Effector memory CD4-positive, alpha-beta T cell (primary cell): ENCODE measurements at places on chromosomes 7 and 10.

- no peak for DNase-seq
These were observed 64.0 kb downstream of the CTBP2 start for GRCh38 chr10:125096371-125096770.

DNA sequence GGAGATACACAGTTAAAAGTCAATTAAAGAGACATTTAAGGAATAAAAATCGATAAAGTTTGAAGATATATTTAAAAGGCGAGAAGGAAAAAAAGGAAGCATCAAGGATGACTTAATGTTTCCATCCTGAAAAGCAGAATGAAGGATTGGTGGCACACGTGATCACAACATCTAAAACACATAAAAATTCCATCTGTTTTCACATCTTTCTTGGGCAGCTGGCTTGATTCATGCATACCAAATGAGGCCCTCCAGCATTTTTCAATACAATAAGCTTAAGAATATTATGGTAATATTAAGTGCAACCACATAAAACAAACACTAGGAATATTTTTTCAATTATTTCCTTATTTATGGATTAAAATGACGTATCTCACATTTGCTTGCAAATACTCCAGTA, 112.6 kb downstream of the TPK1 start:
- no peak for DNase-seq

GRCh38 chr10:87658321-87658795, 1.3 kb upstream of the PAPSS2 start:
- no peak for DNase-seq

DNA sequence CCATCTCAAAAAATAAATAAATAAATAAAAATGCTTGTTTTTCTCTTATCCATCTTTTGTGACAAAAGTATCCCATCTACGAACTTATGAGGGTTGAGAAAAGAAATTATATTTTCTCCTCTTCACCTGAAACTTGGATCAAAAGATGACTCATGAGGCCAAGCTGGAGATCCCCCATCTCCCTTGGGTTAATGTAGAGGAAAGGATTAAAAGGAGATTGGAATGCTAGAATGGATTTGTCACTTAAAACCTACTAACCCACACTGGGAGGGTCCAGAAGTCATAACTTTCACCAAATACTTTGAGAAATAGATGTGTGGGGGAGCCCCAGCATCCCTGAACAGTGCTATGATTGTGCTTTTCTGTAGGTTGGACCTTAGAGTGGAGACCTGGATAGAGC, 46.3 kb upstream of the PIK3CG start:
- DNase-seq: no peak

- no peak for DNase-seq
These were observed 542.1 kb downstream of the TCERG1L start for GRCh38 chr10:130769146-130770017.

DNA sequence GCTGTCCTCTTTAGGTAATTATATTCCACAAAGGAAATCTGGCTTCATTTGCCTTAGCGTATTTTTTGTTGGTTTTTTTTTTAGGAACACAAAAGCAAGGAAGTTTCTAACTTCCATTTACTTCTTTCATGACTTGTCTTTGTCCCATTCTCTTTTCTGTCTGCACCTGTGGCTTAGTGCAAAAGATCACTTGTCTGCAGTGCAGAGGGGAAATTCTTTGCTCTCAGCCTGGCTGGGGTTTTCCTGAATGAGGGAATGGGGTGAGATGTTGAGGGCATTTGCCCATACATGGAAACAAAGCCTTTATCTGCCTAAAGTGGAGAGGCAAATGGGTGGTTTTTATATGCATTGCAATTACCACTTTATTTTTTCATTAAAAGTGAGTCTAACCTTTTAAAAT, 361.1 kb upstream of the IGFBP3 start:
- DNase-seq: no peak

GRCh38 chr10:116848032-116848943, 1.0 kb upstream of the ENO4 start:
- no peak for DNase-seq

DNA sequence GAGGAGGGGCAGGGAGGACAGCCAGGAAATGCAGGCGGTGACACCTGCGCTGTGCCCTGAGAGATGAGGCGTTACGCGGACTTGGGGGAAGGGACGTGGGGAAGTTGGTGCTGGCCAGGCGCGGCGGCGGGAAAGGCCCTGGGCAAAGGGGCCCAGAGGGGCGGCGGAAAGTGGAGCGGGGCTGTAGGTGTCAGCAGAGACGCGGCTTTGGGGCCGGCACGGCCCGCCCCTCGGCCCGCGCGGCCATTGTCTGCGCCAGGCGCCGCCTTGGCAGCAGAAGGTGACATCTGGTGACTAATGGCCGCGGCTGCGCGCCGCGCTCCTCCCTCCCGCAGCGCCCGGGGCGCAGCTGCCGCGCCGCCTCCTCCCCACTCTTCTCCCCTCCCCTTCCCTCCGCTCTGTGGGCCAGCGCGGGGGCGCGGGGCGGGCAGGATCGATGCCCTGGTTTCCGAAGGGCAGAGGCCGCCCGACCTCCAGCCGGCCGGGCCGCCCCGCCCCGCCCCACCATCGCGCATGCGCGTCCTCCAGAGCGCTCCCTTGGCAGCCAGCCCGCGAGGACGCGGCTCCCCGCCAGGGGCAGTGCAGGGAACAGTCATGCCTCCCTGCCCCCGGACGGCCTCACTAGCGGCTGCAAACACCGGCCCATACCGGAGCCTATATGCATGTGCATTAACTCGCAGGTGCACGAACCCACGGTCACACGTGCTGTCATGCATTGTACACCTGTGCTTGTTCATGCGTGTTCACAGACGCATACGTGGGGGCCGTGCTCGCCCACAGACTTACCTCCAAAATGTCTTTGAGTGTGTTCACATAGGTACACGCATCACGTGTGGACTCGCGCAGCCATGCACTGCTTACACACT, 269.6 kb downstream of the RPS24 start:
- peak; percentile 93 for DNase-seq

- peak; percentile 35 for DNase-seq
These were observed 20.4 kb downstream of the GRID2IP start for GRCh38 chr7:6530626-6531491.

DNA sequence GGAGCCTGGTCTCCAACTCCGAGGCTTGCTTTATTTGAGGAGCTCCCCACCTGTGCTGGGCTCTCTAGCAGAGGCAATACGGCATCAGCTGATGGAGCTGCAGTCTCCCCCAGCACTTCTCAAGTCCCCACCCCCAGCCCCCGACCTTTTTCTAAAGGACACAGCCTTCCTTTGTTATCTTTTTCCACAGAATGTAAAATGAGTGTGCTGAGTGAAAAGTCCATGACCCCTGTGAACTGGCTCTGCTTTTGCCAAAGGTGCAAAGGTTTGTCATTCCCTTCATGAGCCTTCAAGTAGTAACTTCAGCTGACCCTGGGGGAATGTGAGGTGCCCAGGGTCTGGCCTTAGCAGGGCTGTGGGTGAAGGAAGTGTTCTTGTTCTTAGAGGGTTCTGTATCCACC, 25.5 kb downstream of the LRRC4 start:
- no peak for DNase-seq

- no peak for DNase-seq
These were observed 283.7 kb downstream of the ZEB1 start for GRCh38 chr10:31602541-31603234.

- peak; percentile 13 for DNase-seq
These were observed at the start of gene KLF14 for GRCh38 chr7:130733931-130734814. Gene KLF14, minus strand, starts transcription at chr7:130734207. Its CDS starts 174 bp downstream, at chr7:130734033.

DNA sequence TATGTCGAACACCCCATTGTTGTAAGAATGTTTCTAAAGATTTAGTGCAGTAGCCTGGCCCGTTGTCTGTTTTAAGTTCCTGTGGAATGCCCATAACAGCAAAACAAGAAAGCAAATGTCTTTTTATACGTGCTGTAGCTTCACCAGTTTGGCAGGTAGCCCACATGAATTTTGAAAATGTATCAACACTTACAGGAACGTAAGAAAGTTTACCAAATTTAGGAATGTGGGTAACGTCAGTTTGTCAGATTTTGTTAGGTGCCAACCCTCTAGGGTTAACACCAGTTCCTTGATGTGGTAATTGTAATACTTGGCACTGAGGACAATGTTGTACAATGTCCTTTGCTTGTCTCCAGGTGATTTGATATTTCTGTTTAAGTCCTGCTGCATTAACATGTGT, 3.2 kb upstream of the GIMAP4 start:
- no peak for DNase-seq
